ENCODE measurements at places on chromosomes 3 and 15.

DNA sequence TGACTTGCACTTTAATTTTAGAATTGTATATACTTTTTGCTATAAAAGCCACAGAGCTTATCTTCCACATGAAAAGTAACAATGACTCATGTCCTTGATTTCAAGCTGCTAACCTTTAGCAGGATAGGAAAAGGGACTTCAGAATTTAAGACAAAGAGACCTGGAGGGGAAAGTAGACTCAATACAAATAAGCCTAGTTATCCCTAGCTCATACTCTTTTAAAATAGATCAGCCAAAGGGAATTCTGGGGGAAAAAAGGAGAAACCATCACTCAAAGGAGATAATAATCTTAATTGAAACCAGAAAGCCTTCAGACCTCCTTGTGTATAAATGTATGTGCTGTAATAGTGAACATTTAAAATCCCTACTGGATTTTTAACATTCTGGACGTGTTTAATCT, 930.3 kb downstream of the NTRK3 start:
- DNase-seq: no peak

DNA sequence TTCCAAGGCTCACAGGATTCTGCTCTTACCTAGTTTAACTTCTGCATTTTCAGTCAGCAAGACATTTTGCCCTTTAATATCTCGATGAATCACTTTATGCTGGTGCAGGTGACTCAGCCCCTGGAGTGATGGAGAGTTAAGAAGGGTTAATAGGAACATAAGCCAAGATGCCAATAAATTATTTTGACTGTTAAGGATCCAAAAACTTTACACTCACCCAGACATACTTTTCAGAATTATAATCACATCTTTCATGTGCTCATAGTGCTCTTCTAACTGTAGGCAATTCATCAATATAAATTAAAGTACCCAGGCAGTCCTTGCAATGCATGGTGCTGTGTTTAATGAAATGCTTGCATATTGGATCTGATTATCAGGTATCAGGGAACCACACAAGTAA, 164.1 kb upstream of the SLC2A2 start:
- no peak for DNase-seq

DNA sequence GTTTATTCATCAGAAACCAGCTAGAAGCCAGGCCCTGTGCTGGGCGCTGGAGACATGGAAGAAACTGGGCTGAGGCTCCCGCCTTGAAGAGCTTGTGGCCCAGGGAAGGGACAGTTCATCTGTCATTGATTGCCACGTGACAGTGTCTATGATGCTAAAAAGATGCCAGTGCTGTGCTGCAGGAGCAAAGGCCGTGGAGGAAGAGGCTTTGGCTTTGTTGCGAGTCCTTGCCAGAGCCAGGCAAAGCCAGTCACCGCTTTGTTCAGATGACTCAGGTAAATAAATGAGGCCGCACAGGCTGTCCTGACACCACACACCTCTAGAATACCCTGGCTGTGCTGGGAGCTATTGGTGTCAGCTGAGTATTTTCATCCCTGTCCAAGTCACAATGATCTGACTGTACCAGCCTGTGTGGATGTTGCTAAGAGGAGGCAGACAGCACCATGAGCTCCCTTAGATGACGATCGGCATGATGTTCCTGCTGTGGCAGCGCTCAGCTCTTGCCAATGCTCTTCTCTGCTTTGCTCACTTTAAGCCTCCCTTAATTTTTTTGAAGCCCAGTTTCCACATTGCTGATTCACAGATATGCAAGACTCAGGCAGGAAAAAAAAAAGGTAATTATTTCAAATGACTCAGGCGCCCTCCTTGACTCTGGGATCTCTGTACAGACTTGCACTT, 77.5 kb downstream of the CCNL1 start:
- peak; percentile 60 for DNase-seq

DNA sequence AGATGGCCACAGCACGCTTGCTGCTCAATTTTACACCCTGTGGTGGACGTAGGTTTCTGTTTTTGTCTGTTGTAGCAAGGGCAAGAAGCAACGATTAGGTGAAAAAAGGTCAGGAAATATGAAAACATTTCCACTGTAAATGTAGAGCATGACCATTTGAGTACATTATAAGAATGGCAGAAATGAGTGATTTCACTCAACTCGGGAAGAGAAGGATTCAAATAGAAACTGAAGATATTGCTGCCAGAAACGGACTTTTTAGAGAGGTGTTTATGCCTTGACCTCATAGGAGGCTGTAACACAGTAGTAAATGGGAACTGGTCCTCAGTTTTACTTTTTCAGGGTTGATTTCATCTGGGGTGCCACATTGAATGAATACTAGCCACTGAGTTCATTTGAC, 33.1 kb upstream of the GASK1A start:
- DNase-seq: no peak

GRCh38 chr3:23077126-23077525, 126.0 kb upstream of the UBE2E2 start:
- no peak for DNase-seq

GRCh38 chr3:43906849-43907507, 216.2 kb downstream of the ABHD5 start:
- DNase-seq: no peak

GRCh38 chr3:124014366-124014942, 22.5 kb upstream of the ROPN1 start:
- no peak for DNase-seq

DNA sequence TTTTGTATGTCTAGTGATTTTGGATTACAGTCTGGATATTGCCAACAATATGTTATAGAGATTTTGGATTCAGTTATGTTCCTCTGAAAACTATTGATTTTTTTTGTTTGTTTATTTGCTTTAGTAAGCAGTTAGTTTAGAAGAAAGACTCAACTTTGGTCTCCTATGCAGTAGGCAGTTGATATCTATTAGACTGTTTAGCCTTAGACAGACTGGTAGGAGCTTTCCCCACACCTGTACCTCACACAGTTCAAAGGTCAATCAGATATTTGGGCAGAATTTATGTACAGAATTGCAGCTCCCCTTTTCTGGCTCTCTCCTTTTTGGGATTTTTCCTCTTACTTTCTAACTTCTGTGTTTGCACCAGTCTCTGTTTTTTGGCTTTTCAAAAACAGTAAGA, 42.3 kb downstream of the IL20RB start:
- DNase-seq: no peak

GRCh38 chr3:143676747-143677146, 171.5 kb downstream of the SLC9A9 start:
- no peak for DNase-seq

DNA sequence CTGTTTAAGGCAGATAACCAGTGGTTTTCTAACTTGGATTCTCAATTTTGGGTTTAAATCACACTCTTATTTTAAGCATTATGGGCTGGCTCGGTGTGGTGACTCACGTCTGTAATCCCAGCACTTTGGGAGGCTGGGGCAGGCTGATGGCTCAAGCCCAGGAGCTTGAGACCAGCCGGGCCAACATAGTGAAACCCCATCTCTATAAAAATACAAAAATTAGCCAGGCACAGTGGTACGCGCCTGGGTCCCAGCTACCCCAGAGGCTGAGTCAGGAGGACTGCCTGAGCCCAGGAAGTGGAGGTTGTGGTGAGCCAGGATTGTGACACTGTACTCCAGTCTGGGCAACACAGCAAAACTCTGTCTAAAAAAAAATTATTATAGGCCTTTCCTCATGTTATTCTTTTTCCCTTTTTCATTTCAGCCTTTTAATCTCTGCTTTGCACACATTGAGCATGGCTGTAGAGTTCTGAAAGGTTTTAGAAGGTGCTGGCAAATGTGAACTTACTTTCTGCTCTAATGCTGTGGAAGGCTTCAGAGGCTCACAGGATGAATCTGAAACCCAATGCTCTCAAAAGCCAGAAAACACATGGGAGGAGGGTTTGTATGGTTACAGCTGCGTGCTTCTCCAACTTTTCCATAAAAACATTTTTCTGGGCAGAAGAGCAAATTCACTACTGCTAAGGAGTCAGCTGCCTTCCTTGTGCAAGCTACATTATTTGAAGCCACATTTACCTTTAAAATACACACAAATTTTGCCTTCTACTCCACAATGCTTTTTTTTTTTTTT, 32.5 kb downstream of the CHAC1 start:
- no peak for DNase-seq

GRCh38 chr3:181610973-181611265, 100.8 kb upstream of the SOX2 start:
- DNase-seq: no peak

DNA sequence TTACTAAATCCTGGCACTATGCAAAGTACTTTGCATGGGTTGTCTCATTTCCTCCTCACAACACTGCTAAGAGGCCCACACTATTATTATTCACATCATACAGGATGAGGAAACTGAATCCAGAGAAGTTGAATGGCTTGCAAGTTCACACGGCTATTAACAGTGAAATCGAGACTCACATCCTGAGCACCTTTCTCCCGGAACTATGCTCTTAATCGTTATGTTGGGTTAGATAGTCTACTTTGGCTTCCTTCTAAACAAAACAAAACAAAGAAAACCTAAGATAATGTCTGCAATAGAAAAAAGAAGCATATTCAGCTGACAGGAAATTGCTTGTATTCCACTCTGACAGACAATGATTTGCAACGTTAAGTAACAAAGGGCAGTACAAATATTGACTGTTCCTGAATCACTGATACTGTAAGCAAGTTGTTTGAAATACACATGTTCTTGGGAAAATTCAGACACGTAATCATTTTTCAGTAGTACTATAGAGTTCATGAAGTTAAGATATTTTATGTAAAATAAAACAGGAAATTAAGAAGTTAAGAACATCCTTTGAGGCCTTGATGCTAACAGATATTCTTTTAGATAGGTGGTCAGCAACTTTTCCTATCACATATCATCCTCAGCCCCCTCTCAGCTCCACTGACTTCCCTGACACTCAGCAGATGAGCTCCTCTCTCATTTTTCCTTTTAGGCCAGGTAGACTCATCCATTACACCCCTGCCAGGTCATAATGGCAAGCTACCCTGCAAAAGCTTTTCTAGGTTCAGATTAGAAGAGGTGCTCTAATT, 40.7 kb downstream of the C2CD4B start:
- DNase-seq: no peak

All from putamen (tissue), 1 donor.